Right lobe of liver (tissue), 6 donors: ENCODE measurements at places on chromosomes 5 and 9.

DNA sequence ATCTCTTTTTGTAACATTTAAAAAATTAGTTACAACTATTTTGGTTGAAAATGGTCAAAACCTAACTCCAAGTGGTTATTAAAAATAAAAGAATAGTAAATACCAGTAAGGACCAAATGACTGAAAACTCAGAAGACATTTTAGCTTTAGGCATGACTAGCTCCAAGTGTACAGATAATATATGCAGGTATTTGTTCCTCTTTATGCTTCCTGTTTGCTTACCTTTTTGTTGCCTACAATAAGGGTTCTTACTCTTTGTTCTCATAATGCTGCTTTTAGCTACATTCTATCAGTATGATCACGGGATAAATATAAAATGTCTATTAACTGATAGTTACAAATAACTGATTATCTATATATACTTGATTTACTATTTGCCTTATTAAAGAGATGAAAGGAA is 259.6 kb downstream of the CDH12 start:
- DNase-seq: no peak

GRCh38 chr5:144170276-144171024 is at the start of the genes KCTD16 and YIPF5:
KCTD16 (plus strand) TSS chr5:144170873.
YIPF5 (minus strand) TSS chr5:144170659; CDS start chr5:144169955, 704 bp downstream.
- DNase-seq: peak; percentile 98

- DNase-seq: no peak
Measured at GRCh38 chr9:100700689-100701318, 122.9 kb downstream of the CAVIN4 start.

GRCh38 chr9:112705768-112706427 is 12.0 kb downstream of the INIP start:
- DNase-seq: no peak

GRCh38 chr9:114403153-114403756 is 15.5 kb upstream of the AKNA start:
- no peak for DNase-seq

GRCh38 chr9:72168075-72168474 is 18.8 kb downstream of the GDA start:
- DNase-seq: peak; percentile 31

DNA sequence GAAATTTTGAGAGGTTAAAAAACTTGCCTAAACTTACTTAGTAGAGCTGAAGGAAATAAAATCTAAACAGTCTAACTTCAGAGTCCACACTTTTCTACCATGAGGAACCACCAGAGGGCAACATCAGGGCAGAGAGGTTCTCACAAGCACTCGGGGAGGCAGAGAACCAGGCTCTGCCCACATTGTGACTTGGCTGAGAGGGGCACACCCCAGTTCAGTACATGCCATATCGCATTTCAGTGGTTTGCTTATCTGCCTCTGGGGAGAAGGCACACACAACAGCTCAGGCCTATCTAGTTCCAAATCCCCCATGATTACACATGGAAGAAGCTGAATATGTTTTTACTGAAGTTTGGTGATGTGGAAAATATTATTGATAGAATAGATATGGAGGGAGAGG is 49.2 kb downstream of the EQTN start:
- DNase-seq: no peak

- DNase-seq: no peak
Measured at GRCh38 chr5:107853031-107853430, 182.3 kb upstream of the EFNA5 start.

- DNase-seq: no peak
Measured at GRCh38 chr9:134706522-134706921, 64.9 kb downstream of the COL5A1 start.

GRCh38 chr9:95611354-95611753 is 94.6 kb upstream of the PTCH1 start:
- no peak for DNase-seq

DNA sequence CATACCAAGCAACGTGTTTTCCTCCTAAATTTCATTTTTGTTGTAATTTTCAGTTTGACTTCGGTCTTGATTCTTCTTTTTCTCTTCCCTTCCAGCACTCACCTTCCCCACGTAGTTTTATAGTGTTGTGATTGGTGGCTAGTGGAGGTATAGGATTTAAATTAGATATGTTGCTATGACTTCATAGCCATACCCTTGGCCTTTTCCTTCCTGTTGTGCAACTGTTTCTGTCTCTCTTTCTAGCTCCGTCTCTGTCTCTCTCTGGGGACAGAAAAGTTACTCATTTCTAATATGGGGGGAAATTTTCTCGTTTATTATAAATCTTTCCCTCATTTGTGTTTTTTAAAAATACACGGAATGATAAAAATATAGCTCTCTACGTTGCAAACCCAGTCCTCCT is 20.6 kb upstream of the C5orf24 start:
- no peak for DNase-seq

GRCh38 chr9:107222020-107222522 is 61.0 kb upstream of the RAD23B start:
- no peak for DNase-seq

DNA sequence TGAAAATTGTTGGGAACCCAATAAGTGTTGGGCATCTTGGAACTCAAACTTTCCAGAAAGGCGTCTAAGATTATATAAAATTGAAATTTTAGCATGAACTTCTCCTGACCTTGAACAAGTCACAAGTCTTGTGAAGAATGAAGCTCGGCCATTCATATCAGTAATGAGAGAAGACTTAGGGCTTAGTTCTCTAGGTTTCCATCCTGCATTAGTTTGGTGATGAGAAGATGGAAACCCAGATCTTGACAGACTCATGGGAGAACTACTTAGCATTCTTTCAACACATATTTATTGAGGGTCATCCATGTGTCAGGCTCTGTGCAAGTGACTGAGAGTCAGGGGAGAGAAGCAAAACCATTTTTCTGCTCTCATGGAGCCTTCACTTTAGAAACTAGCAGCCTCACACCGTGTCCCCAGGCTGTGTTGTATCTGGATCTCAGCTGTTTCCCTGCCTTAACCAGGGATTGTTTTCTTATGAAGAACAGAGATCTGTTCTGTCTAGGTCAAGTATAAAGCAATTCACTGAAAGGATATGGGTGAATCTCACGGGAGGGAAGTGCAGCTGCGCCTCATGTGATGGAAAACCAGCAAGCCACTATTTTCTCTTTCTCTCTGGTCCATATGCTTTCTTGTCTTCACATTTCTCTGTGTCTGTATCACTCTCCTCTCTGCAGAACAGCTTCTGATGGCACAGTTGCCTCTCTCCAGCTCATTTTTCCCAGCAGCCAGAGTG is 3.4 kb downstream of the GARNL3 start:
- DNase-seq: no peak

GRCh38 chr5:150765799-150766169 is 7.0 kb upstream of the DCTN4 start:
- DNase-seq: no peak

DNA sequence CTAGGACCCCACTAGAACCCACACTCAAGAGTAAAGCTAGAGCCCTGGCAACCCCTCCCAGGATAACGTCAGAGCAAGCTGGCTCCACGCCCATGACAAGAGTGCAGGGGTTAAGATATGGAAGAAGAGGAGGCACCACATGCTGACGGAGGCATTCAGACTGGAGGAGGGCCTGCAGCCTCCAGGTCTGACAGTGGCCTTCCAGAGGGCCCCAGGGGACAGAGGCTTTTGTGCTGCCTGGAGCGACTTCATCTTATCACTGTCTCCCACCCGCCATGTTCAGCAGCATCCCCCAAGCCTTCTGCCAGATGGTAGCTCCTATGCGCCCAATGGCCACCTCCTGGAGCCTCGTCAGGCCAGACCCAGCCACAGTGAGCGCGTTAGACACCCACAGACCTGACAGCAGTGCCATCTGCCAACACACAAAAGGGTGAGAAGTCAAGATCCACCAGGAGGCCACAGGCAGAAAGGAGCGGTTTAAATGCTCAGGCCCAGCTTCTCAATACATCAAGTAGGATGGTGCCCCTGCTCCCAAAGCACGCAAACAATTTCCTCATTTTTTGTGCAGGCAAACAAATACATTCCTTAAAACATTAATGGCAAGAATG is 65.8 kb downstream of the C5orf15 start:
- no peak for DNase-seq

DNA sequence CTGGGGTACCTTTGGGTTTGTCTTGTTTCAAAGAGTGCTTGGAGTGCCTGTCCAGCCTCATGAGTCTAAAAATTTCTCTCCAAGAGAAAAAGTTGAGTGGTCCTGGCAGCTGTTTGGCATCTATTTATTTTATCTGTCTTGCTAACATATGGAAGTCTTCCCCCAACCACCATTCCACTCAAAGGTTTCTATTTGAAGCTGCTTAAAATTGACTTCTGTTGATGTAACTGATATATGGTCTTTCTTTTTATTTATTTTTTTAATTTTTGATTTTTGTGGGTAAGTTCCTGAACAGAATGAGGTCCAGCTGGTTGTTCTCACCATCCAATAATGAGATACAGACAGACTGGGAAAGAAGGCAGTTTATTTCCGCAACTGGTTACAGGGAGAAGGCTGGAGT is 178.7 kb upstream of the SGCD start:
- DNase-seq: no peak

DNA sequence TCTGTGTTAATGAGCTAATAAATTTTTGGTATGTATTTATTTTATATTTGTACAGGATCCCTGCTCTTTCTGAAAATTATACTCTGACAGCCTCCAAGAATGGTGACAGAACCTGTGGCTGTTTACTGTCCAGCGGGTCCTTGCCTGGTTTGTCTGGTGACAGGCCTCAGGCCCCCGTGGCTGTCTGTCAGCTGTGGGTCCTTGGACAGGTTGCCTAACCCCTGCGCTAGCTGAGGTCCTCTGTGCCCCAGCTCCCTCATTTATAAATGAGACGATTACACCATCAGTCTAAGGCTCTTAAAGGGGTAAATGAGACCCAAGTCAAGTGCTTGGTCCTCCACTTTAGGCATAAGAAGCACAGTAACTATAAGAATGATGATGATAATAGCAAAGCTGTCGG is 125.1 kb upstream of the COL5A1 start:
- DNase-seq: no peak
